GM12865 (cell line): ENCODE measurements at places on chromosomes 3 and 15.

DNA sequence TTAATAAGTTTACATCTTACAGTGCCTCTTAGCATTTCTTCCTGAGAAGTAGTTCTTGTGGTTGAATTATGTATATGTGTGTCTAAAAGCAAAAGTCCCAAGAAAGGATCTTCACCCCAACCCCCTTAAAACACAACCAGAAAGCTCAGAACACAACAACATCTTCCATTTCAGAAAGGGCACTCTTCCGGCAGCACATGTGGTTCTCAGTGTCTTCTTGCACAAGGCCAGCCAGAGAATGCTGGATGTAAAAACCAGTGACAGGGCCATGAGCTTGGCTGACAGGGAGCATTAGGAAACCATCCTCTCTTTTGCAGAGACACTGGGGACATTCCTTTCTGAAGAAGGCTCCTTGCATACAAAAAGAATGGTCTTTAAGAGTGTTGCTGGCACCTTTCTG, 45.0 kb downstream of the EEFSEC start:
- DNase-seq = no peak

DNA sequence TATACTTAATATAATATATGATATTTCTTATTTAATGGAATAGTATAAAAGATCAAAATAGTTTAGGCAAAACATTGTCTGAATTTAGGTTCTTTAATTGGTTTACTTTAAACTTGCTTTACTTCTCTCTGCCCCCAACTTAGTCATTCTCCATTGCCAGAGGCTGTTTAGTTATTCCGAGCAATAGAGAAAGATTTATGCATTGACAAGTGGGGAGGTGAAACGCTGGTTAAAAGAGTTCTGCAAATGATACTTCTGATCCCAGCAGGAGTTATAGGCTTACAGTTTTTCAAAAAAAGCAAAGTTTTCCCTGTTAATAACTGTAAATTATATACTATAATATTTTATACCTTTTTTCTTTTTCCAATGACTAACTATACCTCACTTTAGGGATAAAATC, 145.4 kb downstream of the EPHA3 start:
- no peak for DNase-seq

DNA sequence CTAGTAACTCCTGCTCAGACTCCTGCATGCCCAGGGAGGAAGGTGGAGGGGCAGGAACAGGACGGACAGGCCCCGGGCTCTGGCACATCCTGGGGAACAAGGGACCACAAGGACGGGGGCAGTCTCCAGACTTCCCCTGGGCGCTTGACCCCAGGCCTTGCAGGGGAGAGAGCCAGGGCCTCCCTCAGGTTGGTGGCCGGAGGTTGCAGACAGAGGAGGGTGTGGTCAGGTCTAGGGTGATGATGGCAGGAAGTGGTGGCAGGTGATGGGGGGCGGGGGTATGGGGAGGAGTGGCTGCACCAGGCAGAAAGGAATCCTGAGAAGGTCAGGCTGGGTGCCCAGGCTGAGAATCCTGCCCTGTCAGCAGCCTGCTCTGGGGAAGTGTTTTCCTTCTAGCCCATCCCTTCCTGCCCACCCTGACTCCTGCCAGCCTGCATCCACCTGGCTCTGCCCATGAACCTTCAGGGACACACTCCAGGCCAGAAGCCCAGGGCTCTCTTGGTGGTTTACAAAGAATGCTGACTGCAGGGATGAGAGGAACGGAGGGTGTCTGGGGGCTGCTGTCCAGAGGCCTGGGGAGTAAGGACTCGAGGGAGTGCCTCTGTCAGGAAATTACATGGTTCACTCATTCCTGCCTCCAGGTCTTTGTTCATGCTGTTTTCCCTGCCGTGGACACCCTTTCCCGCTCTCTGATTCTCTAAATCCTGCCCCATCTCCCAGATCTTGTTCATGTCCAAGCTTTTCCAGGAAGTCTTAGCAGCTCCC, 15.8 kb downstream of the LOXL1 start:
- DNase-seq = no peak

GRCh38 chr3:102114264-102114979, 265.1 kb downstream of the NFKBIZ start:
- no peak for DNase-seq

GRCh38 chr3:190303884-190304283, 18.4 kb downstream of the CLDN1 start:
- no peak for DNase-seq

DNA sequence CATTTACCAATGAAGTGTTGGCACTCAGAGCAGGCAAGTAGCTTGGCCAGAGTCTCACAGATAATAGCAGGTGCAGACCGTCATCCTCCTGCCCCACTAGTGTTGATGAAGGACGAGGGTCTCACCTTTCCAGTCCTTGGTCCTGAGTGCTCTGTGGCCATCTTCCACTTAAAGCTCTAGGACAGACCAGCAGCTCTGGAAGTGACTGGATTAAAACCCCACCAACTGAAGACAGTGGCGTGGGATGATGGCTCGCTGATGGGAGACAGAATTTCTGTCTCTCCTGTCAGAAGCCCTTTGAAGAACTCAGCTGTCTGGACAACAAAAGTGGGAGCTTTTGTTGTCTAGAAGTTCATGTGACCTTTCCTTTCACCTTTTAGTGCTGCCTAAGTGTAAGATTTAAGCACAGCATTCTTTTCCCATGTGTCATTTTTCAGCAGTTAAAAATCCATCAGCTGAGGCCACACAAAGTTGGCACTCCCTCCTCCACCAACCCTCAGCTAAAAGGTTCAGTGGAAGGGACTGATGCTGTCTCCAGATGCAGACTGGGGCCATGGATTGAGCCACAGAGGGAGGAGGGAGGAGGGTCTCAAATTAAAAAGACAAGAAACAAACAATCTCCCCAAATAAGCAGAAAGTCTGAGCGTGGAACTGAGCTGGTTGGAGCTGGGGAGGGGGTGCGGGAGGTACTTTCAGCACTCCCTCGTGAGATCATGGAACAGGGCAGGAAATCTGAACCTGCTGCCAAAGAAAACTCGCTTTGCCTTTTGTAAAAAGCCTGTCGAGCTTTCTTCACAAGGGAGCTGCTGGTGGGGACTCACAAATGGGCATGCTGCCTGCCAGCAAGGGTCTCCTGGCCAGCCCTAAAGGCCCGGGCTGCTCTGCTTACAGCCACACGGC, 148.5 kb upstream of the CTDSPL start:
- DNase-seq = no peak

DNA sequence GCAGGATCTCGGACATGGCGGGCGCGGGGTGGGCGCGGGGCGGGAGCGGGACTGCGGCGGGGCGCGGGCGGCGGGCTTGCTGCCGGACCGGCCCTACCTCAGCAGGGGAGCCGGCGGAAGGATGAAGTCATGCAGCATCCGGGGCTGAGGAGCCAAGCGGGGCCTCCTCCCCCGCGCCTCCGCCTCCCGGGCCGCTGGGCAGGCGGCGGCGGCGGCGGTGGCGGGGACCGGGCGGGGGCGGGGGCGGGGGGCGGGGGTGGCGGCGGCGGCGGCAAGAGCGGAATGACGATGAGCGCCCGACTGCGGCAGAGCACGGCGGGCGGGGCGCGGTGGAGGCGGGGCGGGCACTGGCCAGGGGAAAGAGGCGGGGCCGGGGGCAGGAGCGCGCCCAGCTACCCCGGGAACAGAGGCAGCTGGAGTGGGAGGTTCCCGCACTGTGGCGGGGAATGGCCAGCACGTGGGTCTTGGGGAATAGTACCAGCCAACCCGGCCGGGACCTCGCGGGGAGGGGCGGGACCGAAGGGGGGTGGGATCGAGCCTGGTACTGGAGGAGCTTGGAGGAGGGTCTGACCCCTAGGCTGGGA, at the start of gene CAMK2N2:
Gene CAMK2N2 (minus strand): TSS at position 284 of the 584 bp plus-strand sequence. CDS start 268 bp downstream, at position 16.
- peak; percentile 46 for DNase-seq

DNA sequence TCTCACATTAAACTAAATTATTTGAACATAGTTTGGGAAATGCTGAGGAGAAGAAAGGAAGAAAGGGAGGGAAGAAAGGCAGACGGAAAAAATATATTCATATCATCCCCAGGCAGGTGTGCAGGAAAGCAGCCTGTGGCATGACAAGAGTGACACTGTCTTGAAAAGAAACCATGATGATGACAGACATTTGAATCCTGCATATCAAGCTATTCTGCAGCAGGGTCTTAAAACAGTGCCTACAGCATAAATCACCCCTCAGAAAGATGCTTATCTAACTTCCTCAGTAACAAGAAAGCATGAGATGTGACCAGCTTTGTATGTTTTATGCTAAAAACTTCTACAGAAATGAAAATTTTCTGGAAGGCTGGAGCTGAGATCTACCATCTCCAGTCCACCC, 144.5 kb upstream of the GRM7 start:
- DNase-seq = no peak

DNA sequence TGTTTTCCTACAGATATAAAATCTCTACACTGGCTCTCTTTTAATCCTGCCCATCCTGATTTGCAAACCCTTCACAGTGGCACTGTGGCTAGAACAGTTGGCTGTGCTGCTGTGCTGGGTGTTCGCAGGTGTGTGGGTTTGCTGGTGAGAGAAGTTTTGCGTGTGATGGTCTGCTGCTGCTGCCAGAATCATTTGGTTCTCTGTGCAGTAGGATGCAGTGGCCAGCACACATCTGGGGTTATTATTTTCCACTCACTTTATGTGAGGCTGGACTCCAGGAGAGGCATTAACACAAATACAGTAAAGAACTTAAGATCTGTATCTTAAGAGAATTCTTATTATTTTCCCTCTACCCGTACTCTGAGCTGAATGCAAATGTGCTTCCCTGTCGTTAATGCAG, 16.0 kb upstream of the PSMD6 start:
- DNase-seq = no peak

DNA sequence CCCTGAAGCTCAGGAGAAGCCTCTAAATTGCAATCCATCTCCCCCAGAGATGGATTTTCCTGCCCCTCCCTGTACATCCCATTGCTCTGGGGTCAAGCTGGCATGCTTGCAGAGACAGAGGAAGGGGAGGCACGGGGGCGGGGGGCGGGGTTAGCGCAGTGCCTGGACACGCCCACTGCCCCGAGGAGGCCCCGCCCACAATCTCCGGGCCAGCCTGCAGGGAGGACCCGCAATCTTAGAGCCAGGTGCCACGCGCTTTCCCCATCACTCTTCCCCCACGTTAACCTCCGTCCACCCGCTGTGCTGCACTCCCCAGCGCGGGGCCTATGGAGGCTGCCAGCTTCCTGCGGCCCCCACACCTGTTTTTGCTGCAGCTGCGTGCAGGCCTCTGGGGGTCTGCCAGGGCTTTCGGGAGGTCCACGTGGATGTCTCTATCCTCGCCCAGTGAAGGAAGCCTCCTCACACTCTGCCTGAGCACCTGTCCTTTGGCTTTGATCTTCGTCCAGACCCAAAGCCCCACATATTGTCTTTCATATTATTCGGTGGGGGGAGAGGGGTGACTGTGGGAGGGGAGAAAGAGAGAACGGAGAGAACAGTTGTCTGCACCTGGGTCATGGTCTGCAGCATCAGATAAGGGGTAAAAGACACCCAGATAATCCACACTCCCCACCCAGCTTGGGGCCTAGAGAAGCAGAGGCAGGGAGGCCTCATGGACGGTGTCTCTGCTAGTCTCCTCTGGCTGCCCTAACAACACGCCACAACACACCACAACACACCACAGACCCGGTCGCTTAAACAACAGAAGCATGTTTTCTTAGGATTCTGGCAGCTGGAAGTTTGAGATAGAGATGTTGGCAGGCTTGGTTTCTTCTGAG, 118.0 kb upstream of the MEF2A start:
- DNase-seq = no peak

- no peak for DNase-seq
These were observed 77.3 kb downstream of the FAM174B start for GRCh38 chr15:92578096-92578835.

GRCh38 chr15:52559575-52559974, 9.3 kb downstream of the ARPP19 start:
- DNase-seq = peak; percentile 57

- no peak for DNase-seq
These were observed 2.6 kb downstream of the TIMMDC1 start for GRCh38 chr3:119500901-119501300.

GRCh38 chr15:22240986-22241385, 160.7 kb downstream of the OR4M2 start:
- DNase-seq = no peak

DNA sequence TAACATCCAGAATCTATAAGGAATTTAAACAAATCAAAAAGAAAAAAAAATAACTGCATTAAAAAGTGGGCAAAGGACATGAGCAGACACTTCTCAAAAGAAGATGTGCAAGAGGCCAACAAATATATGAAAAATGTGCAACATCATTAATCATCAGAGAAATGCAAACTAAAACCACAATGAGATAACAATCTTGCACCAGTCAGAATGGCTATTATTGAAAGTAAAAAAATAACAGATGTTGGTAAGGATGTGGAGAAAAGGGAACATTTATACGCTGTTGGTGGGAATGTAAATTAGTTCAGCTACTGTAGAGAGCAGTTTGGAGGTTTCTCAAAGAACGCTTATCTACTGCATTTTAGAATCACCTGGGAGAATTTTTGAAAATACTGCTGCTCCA, 186.1 kb downstream of the OTOL1 start:
- DNase-seq = no peak

DNA sequence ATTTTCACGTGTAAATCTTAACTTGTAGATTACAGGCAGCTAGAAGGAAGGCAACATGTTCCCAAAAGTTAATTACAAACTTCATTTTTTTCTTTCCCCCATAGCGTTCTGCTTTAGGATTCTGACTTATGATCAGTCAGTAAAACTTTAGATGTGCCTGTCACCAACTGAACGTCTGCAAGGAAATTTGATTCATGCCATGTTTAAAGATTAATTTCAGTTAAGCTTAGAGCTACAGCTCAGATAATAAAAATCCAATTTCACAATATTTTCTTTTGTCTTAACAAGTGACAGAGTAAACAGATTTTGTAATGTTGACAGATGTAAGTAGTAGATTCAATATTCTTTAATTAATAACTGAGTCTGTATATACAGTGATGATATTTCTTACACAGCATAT, 253.1 kb downstream of the NFKBIZ start:
- DNase-seq = no peak

DNA sequence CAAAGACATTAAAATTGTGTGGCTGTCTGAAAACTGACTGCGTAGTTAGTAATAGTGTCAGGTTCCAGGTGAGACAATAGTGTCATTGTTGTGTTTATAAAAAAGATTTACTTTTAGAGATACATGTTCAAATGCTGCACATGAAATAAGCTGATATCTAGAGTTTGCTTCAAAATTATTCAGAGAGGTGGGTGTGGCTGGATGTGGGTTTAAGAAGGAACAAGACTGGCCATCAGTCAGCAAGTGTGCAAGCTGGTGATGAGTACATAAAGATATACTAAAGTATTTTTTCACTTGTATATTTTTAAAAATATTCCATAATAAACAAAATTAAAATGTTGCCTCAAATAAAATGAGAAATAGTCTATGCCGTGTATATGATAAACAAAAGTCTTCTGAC, 190.6 kb downstream of the ARRDC4 start:
- DNase-seq = no peak

DNA sequence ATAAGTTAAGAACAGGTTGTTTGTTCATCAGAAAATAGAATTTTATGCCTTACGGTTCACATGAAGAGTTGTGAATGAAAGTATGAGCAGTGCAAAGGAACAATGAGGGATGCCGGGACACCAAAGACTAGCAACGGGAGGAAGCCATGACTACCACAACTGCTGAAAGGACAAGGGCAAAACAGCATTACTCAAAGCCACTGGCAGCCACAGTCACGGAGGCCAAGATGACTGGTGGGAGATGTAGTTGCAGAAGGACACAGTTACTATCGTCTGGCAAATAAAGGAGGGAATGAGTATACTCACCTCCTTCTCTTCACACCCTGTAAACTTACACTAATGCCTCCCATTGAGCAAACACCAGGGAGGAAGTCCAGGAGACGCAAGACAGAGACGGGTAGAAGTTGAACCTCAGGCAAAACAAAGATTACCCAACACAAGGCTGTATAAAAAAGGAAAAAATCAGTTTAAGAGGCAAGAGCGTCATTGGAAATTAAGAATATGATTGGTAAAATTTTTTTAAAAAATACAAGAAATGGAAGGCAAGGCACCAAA, 675.5 kb downstream of the FHIT start:
- DNase-seq = no peak
